Nucleus accumbens (tissue), 56 donors: ENCODE measurements at places on chromosomes 1 and 21.

GRCh38 chr21:27371115-27371974 is 404.5 kb upstream of the ADAMTS5 start:
- DNase-seq = no peak

GRCh38 chr1:204520834-204521709 is 4.9 kb downstream of the MDM4 start:
- DNase-seq = no peak

- DNase-seq = no peak
Measured at GRCh38 chr1:24393892-24394291, 19.7 kb downstream of the STPG1 start.

GRCh38 chr21:36992671-36993070 is 13.8 kb upstream of the RIPPLY3 start:
- DNase-seq = no peak

- no peak for DNase-seq
Measured at GRCh38 chr1:7578206-7578605, 192.9 kb upstream of the VAMP3 start.

- DNase-seq = no peak
Measured at GRCh38 chr1:24919791-24920532, 10.1 kb downstream of the RUNX3 start.

- no peak for DNase-seq
Measured at GRCh38 chr1:169584483-169585144, 1.7 kb downstream of the F5 start.

GRCh38 chr1:240608707-240609106 is 3.2 kb downstream of the GREM2 start:
- DNase-seq = no peak

- no peak for DNase-seq
Measured at GRCh38 chr21:38821248-38821647, 15.5 kb downstream of the ETS2 start.

DNA sequence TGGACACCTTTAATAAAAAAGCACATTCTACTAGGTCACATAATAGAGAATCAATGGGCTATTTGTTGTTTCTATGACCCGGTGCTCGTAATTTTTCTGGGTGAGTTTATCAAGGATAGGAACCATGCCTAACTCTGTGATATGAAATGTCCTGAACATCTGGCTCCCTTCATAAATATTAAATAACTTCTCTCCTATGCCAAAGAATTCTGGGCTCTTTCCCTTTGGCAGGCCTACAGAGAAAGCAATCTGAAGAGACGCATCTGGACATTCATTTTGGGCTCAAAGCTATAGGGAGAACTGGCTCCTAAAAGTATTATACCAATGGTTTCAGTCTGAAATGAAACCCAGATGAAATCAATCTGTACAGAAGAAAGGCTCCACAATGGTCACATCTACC is 38.8 kb upstream of the ANGPTL7 start:
- no peak for DNase-seq

GRCh38 chr1:55323760-55324159 is 108.6 kb upstream of the USP24 start:
- DNase-seq = no peak

DNA sequence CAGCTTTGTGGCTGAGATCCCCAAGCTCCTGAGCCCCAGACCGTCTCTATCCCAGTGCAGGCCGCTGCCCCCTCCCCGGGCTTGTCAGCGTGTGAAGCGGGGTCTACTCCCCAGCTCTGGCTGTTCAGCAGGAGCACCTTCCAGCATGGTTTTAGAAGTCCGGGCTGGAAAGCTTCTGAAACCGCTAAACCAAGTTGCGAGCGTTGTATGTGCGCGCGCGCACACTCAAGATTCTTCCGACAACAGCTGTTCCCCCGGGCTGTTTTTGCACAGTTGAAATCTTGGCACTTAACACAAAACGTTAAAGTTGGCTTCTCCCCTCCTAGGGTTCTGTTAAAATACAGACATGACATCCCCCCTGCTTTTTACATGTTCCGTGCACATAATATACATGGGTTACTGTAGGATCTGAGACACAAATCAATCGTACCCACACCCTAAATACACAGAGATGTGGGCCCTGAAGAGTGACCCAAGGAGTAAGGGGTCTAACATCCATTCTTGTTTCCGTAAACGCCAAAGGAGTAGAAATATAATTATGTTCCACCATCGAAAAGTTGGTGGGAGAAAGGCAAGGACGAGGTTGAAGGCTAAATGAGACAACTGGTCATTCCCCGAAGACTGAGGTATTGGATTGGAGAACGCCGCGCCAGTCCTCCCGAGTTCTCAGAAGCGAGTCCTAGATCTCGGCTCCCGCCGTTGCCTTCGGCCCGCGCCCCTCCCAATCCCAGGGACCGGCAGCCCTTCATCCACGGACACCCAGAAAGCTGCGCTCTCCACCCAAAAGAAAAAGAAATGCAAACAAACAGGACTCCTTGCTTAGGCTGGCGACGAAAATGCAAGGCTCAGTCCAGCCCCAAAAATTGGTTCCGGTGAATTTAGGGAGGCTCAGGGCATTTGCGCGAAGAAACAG is 1.3 kb downstream of the TBX15 start:
- no peak for DNase-seq

DNA sequence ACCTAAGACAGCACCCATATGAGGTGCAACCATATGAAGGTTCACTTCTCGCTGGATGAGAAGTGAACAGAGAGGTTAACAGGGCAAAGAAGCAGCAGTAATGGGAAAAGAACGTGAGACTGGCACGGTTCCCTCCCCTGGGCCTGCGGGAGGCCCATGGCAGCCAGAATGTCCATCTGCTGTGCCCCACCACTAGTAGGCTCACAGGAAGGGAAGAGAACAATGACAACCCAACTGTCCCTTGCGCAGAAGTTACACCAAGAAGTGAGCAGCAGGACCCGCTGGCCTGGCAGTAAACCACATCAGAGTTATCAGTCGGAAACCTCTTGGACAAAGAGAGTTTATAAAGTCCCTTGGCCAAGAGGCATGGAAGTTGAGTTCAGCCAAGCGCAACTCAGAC is 11.3 kb downstream of the HIVEP3 start:
- no peak for DNase-seq

GRCh38 chr1:16083486-16083885 is 10.0 kb upstream of the FAM131C start:
- DNase-seq = no peak

- DNase-seq = no peak
Measured at GRCh38 chr1:77447669-77448068, 165.8 kb downstream of the AK5 start.

DNA sequence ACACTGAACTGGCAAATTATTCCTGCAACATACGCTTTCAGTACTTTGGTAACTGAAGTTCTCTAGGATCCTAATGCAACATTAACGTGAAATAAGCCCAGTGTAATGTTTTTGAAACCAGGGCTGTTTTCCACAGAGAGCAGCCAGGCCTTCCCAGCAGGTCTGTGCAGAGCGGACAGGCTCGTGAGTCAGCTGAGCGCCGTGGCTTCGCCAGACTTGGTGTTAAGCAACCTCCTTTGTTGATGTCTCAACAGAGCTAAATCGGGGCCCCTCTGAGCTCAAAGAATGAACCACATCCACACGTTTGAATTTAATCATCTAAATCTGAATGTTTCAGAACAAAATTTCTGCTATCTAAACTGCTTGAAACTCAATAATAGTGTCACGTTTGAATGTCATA is 181.8 kb upstream of the FMN2 start:
- no peak for DNase-seq

GRCh38 chr1:85172684-85173337 is 28.0 kb downstream of the SYDE2 start:
- DNase-seq = no peak

GRCh38 chr1:171486048-171486519 is 754 bp downstream of the PRRC2C start:
- peak; percentile 40 for DNase-seq

GRCh38 chr1:152546704-152547103 is 19.9 kb downstream of the LCE3E start:
- DNase-seq = no peak

DNA sequence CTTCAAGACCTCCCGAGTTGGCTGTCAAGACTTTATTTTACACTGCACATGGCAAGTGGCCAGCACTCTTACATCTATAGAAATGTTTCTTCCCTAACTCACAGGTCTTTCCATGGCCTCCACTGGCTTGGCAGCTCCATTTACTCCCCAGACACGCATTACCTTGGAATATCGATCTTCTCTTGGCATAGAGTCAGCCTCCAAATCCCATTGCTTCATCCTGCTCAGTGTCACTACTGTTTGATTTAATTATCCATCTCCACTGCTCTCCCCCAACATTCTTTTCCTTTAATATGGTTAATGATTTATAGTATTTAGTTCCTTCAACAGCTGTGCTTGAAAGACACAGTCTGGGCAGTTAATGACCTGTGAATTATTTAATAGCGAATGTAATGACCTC is 241.2 kb upstream of the MAP1LC3C start:
- no peak for DNase-seq

- no peak for DNase-seq
Measured at GRCh38 chr1:12113433-12114339, 50.6 kb downstream of the TNFRSF8 start.

DNA sequence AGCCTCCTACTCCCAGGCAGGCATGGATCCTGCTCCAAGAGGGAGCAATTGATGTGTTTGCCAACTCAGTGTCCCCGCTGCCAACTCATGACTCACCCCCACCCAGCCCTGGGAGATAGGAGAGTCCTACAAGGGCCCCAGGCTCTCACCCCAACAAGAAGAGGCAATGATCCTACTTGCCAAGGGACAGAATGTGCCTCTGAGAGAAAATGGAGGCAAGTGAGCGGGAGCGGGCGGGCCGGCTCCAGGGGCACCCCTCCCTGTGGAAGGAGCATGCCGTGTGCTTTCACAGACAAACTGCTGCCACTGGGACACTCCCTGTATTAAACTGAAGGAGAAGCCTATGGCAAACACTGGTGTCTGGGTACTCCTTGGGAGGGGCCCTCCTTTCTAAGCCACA is 16.7 kb downstream of the PKP1 start:
- DNase-seq = no peak

DNA sequence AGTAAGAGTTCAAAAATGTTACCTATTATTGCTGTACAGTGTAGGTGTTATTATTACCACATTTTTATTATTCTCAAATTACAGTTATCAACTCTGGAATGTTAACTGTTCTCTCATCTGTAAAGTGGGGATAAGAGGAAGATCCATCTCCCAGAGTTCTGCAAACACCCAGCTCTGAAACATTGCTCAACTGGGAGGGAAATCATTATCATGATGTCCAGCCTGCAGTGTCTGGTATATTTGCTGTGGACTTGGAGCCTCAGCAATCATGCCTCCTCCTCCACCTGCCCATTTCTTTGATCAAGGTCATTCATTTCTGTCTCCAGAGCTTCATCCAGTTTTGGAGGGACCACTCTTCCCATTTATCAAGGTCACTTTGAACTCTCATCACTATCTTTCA is 39.4 kb downstream of the C8A start:
- DNase-seq = no peak

DNA sequence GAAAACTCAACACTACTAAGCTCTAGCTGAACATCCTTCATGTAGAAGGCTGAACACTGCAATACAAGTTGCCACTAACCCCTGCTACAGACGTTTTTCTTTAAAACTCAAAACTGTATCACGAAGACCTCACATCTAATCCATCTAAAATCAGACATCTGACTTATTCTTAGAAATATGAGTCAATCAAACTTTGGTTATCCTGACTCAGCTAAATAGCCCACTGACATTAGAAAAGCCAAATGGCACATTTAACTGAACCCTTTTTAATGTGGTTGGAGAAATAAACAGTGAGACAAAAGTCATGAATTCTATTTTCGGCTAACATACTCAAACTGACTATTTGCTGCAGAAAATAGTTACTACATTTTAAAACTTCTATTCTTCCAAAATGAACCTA is 35.6 kb downstream of the WLS start:
- no peak for DNase-seq

DNA sequence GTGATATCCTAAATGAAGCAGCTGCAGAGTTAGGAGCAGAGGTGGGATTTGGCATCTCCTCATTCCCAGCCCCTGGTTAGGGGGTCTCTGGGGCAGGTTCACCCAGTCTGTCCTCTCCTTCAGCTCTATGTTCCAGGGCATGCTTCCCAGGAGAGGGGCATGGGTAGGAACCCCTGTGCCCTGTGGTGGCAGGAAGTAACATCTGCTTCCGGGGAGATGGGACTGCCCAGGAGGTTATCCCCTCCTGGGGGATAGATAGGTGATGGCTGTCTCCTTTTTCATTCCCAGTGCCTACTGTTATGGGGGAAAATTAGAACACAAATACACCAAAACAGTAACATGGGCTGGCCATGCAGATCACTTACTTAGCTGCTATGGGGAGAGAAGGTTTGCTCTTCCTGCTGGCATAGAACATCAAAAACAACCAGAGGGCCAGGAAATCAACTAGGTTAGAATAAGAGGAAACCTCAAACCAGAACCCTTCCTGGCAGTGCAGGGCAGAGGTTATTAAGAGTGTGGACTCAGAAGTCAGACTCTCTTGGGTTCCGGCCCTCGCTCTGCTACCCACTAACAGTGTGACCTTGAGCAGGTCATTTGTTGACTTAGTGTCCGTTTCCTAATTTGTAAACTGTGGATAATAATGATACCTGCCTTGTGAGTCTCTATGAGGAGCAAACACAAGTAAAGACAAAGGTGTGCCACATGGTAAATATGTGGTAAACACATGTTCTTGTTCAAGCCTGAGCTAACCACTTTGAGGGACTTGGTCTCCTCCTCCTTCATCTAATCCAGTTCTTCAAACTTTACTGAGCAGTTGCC is 157.8 kb upstream of the JUN start:
- no peak for DNase-seq

DNA sequence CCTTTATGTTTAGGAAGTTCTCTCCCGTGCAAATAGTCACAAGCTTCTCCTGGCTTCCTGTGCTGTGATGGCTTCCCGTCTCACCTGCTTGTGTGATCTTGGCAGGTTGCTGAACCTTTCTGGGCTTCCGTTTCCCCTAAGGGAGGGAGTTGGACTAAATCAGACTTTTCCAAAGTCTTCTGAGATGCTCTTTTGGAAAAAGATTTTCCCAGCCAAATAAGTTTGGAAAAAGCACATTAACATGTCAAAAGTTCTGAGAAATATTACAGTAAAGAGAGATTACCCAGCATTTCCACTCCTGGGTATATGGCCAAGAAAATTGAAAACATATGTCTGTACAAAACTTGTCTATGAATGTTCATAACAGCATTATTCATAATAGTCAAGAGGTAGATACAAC is 36.0 kb upstream of the TENT5C start:
- no peak for DNase-seq

GRCh38 chr1:43913051-43913501 is 20.5 kb upstream of the ARTN start:
- no peak for DNase-seq

- no peak for DNase-seq
Measured at GRCh38 chr1:71362076-71362475, 281.2 kb upstream of the ZRANB2 start.

DNA sequence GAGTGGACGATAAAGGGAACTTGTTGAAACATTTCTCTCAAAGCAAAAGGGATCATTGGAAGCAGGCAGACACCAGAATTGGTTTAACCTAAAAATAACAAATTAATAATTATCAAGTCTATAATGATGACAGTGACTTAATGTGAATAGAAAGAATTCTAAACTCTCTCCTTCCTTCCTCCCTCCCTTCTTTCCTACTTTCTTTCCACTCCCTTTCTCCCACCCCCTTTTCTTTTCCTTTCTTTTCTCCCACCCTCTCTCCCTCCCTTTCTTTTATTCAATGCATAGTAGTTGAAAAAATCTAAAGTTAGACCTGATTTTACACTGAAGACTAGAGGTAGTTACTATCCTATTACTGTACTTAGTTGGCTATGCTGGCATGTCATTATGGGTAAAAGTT is 55.7 kb downstream of the PTPRC start:
- DNase-seq = no peak
